LHCN-M2 (cell line): ENCODE measurements at places on chromosomes 5 and 9.

DNA sequence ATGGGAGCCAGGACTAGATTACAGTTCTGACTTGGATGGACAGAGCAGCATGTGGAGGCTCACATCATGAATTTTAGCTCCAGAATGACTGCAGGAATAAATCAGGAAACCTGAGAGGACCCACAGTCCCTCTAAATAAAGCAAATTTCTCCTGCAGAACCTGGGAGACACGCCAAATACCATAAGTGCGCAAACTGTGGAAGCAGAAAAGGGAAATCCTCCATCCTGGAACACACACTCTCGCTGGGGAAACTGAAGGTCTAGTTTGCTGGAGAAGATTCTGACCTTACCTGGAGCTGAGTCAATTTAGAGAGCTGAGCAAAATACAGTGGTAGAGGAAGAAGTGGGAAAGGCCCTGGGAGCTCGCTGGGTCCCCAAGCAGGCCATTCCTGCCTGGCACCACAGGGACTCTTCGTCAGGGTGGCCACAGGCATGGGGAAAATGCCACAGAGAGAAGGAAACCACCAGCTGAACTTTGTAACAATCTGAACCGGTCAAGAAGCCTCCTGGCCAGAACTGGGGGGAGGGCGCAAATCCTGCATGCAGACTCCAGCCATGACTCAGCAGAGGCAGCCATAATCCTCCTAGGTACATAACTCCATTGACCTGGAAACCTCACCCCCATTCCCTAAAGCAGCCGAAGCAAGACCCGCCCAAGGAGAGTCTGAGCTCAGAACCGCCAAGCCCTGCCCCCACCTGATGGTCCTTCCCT, 390.9 kb downstream of the LRRC70 start:
- DNase-seq, result no peak

DNA sequence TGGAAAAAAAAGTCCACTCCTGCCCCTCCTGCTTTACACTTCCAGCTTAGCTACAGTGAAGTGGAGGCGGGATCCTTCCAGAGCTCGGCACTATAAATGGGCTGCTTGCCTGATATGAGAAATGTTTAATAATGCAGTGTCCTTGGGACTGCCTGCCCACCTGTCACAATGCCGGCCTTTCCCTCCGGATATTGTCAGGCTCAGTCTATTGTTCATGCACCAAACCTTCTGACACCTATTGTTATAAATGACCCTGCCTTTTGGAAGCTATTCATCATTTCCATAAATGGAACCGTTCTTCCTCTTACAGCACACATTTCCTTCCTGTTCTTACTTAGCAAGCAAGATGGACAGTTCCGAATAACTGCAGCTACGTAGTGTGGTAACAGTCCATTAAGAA, 146.3 kb downstream of the DMAC1 start:
- no peak for DNase-seq

- DNase-seq, result no peak
These were observed 617.7 kb downstream of the GABRG2 start for GRCh38 chr5:162685302-162685701.

DNA sequence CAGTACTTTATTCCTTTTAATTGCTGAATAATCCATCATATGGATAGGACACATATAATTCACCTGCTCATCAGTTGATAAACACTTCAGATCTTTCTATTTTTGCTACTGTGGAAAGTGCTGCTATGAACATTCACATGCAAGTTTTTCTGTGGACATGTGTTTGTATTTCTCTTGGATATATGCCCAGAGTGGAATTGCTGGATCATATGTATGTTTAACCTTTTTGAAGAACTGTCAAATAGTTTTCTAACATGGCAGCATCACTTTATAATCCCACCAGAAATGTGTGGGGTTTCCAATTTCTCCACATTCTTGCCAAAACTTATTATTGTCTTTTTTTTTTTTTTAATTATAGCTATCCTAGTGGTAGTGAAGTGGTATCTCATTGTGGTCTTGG, 15.1 kb downstream of the CARTPT start:
- no peak for DNase-seq

DNA sequence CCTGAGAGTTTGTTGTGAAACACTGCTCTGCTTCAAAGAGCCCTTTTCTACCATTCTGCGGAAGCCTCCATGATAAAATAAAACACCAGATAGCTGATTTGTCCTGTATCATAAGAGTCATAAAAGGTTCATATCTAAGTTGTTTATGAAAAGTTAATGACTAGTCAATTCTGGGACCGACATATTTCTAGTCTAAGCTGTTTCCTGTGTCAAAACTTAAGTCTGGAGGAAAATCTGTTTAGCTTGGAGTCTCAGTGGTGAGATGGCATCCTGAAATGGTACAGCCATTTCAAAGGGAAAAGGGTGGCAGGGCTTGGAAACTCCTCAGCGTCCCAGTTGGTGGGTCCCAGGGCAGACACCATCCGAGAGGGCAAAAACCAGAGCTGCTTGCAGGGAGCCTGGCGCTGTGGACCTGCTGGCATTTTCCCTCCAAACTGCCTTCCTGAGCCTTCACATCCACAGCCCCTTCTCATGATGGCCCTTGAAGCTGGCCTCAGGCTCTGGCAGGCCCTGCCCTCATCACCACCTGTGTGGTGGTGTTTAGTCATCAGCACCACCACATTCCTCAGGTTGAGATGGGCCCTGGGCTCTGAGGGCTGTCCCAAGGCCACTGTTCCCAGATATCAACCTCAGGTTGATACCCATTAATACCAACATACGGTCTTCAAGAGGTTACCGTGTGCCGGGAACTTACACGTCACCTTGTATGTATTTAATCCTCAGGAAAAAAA, 184.0 kb downstream of the HSPA4 start:
- DNase-seq, result no peak
